Stimulated activated CD4-positive, alpha-beta T cell treated with anti-CD3 and anti-CD28 coated beads, Interleukin-1b, Interleukin-23, amount 100 ng/mL, for 4 hours (primary cell): ENCODE measurements at places on chromosomes 6 and 20.
A peak's percentile ranks its signal among the peaks of the same experiment; 100 is the strongest.

DNA sequence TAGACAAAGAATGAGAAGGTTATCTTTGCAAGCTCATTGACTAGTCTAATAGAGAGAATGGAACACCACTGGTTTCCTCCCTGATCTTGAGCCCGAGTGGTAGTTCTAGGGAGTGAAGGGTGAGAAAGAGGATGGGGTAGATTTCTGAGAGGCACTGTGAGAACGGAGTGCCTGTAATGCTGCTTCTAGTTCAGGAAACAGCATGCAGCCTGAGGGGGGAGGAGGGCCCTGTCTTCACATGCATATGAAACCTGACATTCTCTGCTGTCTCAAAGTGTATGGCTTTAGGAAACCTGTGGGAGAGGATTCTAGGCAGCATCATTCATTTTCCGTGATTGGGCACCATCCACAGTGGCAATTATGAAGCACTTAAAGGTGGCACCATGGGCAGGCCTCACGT, 259.4 kb upstream of the MAN1A1 start:
- no peak for DNase-seq

DNA sequence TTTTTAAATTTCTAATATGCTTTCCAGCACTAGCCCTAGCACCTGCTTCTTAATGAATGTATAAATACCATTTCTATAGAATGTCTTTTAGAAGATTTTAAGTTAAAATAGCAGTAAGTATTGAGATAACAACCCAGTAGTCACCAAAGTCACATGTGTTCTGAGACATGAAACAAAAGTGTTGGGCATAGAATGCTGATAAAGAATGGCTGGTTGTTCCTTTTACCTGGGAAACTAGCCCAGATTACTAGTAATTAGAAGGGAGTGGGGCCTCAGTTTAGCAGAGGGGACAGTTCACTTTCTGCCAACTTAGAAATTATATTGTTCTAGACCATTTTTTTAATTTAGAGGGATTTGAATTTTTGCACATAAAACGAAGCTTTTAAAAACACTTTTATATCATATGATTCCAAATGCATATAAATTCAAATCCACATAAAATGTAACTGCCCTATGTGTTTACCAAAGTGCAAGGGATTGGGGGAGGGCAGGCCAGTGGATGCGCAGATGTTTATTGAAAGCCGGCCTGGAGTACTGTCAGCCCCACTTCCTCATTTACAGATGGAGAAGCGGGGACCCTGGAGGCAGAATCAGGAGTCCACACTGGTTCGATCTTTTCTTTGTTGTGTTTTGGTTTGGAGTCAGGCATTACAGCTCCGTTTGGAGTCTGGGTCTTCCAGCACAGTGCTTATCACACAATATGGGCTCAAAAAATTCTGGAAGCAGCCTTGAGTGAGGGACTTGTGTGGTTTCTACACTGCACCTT, 139.8 kb downstream of the ZDHHC14 start:
- DNase-seq: no peak

GRCh38 chr20:16701296-16701695, 28.5 kb upstream of the SNRPB2 start:
- no peak for DNase-seq

DNA sequence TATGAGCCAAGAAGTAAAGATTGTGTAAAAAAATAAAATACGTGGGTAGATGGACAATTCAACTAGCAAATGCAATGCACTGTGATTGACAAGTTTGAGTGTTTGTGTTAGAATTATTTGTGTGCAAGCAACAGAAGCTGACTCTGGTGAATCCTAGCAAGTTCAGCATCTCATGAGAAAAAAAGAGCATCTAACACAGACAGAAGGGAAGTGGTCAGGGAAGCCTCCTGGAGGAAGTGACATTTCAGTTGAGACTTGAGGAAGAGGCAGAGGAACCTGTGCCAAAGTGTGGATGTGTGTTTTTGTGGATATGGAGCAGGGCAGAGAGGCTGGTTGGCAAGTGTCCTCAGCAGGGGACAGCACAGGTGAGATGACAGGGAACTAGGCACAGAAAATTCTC, 248.7 kb downstream of the ZNF217 start:
- no peak for DNase-seq

GRCh38 chr20:10521836-10522235, 86.7 kb downstream of the SLX4IP start:
- no peak for DNase-seq

DNA sequence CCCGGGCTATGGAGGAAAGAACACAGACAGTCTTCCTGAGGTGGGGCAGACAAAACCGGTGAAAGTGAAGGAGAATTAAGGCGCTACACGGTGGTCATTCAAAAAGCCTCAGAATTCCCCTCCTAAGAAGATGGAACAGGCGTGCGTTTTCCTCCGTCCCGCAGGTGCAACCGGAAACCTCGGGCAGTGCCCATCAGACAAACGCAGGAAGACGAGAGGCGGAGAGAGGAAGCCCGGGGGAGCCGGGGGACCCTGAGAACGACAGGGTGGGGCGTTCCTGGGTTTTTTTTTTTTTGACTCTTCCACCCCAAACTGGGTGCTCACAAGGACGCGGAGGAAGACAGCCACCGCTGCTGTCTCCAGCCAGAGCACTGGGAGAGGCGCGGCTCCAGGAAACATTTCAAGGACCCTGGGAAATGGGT, 25.4 kb downstream of the TTLL2 start:
- DNase-seq: no peak

- no peak for DNase-seq
Measured at GRCh38 chr20:63268256-63268655, 4.4 kb upstream of the ARFGAP1 start.

- DNase-seq: no peak
Measured at GRCh38 chr6:11802886-11803590, 24.4 kb upstream of the ADTRP start.

DNA sequence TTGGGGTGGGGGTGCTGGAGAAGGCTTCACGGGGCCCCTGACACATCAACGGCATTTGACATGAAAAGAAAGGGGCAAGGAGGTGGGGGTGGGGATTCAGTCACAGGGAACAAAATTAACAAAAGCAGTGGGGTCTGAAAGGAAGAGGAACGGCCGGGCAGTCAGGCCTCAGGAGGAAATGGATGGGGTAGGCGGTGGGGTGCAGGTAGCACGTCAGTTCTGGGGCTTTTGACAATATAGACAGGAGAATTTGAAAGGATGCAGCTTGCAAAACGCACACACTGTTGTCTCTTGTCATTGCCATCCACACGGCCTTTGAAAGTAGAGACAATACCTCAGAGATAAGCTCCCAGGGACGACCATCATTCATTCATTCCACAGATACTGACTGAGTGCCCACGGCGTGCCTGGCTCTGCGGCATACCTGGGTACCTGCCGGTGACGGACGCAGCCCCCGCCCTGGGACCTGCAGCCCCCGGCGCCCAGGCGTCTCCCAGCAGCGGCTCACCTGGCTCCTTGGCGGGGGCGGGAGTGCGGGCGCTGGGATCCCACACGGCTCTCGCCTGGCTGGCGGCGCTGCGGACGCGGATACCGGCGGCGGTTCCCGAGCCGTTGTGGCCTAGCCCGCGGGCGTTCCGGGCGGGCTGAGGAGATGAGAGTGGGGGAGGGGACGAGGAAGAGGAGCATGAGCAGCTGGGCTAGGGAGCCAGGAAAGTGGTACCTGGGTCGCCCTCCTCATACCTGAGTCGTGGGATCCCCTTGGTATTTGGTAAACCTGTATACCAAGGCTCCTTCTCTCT, at the start of gene SLC26A8:
TSS of gene SLC26A8 (minus strand) at position 646 of the 800 bp plus-strand sequence. CDS start 4,934 bp downstream, outside the sequence.
- no peak for DNase-seq

DNA sequence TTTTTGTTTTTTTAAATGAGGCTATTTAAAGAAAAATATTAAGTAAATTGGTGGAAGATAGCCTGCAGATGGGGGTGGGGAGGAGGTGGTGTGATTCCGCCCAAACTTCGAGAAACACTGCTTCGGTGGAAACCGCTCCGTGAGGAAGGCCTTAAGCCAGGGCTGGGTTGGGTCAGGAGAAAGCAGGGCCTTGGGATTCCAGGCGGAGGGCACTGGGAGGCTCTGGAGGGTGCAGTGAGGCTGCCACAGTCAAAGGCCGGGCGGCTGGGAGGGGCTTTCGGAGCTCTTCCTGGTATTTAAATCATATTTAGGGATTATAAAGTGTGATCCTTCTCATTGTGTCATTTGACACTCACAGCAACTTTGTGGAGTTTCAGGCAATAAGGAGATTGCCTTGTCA, 22.2 kb upstream of the SCRT2 start:
- DNase-seq: no peak

DNA sequence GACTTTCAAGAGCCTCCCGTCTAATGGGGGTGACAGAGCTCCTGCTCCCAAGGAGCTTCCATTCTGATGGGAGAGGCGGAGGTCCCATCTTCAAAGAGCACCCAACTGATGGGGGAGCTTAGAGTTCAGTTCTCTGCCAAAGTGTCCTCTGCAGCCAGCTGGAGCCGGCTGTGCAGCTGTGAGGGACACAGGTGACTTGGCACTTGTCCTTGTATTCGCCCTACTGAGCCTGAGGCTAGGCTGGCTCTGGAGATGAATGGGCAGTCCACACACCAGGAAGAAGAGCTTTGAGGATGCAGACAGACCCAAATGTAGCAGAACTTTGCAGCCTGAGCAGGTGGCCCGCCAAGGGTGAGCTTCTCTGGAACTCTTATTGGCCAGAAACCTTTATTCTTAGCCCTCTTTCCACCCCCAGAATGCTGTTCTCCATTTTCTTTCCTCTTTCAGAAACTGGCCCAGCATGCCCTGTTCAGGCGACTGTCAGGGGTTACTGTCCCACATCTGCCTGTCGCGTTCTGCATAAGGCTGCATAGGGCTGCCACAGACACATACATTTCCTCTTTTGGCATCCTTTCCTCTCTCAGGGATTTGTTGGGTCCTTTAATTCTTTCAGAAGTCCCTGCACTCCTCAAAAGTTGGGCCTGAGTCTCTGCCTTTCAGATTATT, 108.7 kb upstream of the LRFN2 start:
- DNase-seq: no peak

DNA sequence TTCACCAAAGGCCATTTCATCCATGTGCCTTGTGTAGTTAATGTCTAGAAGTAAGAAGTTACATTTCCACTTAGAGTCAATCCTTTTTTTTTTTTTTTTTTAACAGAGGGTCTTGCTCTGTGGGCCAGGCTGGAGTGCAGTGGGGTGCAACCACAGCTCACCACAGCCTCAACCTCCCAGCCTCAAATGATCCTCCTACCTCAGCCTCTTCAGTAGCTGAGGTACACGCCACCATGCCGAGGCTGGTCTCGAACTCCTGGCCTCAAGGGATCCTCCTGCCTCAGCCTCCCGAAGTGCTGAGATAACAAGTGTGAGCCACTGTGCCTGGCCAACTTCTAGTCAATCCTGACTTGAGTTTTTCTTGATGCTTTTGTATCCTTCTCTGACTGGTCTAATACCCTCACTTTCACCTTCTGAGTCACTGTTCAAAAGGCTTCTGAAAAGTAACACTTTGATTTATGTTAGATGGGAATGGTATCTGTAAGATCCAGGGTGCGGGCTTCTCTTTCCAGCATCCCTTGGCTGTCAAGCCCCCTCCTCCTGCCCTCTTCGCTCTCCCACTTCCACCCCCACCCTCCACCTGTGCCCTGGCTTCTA, 22.1 kb downstream of the TRAM2 start:
- no peak for DNase-seq

DNA sequence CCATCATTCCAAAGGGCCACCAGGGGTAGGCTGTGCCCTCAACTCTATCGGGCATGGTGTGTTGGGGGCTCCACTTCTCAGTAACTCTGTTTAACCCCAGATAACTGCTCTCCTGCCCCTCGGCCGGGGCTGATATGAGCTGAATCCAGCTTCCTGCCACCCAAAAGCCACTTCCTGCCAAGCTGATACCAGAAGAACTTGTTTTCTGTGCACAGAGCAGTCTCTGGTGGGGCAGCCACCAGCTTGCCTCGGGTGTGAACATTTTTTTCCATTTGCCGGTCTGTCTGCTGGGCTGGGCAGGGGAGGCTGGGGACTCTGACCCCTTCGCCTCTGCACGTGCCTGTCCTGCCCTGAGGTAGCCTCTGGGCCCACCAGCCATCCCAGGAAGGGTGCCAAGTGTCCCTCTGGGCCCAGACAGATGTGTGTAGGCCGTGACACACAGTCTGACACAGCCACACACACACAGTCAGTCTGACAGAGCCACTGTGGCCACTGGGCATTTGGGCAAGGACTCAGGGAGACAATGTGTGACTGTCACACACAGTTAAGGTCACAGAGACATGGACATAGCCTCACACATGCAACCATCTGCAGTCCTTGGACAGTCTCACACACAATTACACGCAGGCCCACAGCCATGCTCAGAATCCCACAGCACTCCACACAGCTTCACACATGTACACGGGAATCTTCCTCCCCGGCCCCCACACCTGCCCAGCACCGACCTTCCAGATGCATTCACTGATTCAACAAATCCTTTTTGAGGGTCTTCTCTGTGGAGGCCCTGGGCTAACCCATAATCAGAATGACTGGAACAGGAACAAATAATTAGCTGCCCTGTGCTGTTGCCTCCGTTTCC, 45.1 kb downstream of the NOL4L start:
- DNase-seq: peak; percentile 42
